LNCaP clone FGC (cell line): ENCODE measurements at places on chromosomes 2 and 18.

DNA sequence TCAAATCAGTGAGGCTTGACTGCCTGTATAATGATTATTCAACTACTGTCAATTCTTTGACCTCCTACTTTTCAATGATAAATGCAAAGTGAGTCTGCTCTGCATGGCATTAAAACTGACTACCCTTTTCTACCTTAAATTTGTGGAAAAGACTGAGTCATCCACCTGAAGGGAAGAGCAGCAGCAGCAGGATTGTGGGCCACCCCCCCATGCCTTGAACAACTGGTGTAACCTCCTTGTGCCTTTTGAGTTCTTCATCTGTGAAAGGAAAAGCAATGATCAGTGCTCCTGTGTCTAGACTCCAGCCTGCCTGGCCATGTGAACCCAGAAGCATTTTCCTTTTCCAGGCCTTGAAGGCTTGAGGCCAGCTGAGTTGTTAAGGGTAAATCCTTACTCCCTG lies 102.9 kb downstream of the OSR1 start:
- no peak for DNase-seq

DNA sequence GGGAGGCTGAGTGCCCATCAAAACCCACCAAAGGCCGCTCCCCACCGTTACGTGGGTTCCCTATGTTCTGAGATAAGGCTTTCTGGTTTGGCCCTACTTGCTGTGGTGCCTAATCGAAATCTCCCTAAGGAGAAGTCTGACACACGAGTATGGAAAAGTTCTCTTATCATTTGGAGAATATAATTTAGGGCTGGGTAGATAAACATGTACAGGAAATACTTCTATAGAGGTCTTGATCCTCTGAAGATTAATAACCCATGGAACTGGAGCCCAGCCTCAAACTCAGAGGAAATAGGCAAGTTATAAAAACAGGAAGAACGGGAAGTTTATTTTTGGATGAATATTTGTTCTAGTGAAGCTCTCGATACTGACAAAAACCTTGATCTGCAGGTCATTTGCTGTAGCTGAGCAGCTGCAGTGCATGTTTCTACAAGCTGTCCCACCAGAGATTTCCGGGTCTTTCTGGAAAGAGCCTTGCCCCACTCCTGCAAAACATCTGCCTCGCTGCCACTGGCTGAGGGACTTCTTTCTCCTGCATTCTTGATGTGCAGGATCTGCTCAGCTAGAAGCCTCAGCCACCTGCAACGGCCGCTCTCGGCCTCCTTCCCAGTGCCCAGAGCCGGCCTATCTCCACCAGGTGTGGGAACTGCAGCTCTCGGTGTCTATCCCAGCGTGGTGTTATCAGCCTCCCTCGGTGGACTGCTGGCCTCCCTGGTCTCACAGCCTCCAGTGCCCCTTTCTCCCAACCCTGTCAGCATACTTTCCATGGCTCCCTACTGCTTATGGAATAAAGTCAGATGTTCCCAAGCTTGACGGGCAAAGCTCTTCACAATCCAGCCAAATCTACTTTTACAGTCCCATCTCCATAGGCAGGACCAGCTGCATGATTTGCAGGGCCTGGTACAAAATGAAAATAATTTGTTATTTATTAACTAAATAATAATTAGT lies 48.6 kb downstream of the SPRED2 start:
- no peak for DNase-seq

GRCh38 chr2:198293281-198293680 lies 488.9 kb downstream of the PLCL1 start:
- DNase-seq: no peak

- no peak for DNase-seq
Observed at GRCh38 chr18:1488957-1489356, 584.3 kb downstream of the ADCYAP1 start.

- no peak for DNase-seq
Observed at GRCh38 chr2:230152334-230152733, 67.5 kb downstream of the SP110 start.

- no peak for DNase-seq
Observed at GRCh38 chr18:41905786-41906527, 49.1 kb upstream of the PIK3C3 start.

DNA sequence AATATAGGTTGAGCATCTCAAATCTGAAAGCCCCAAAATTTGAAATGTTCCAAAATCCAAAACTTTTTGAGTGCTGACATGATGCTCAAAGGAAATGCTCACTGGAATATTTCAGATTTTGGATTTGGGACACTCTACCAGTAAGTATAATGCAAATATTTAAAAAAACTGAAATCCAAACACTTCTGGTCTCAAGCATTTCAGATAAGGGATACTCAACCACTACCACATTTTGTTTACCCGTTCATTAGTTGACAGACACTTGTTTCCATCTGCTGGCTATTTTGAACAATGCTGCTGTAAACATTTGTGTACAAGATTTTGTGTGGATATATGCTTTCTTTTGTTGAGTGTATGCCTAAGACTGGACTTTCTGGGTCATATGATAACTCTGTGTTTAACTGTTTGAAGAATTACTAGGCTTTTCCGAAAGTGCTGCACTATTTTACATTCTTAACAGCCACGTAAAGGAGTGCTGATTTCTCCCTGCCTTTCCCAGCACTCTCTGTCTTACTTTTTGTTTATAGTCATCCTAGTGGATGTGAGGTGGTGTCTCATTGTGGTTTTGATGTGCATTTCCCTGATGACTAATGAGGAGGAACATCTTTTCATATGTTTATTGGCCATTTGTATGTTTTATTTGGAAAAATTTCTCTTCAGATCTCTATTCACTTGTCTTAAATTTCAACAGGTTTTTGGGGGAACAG lies 19.5 kb upstream of the DCDC2C start:
- no peak for DNase-seq

DNA sequence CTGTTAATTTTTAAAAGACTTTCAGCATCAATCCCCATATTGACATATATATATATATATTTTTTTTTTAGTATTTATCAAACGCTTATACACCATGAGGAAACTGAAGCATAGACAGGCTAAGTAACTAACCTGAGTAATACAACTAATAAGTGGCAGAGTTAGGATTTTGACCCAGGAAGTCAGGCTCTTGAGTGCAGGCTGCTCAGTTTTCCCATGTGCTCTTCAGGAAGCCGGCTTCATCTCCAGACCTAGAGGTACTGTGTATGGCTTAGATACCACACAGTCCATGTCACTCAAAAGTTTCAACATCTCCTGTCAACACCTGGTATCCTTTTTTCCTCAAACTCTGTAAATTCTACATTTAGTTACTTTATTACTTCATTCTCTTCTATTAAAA lies 841.7 kb upstream of the ACVR2A start:
- no peak for DNase-seq

- no peak for DNase-seq
Observed at GRCh38 chr18:46174342-46175041, 70.3 kb downstream of the HAUS1 start.

- no peak for DNase-seq
Observed at GRCh38 chr2:139078376-139078775, 298.2 kb upstream of the NXPH2 start.

DNA sequence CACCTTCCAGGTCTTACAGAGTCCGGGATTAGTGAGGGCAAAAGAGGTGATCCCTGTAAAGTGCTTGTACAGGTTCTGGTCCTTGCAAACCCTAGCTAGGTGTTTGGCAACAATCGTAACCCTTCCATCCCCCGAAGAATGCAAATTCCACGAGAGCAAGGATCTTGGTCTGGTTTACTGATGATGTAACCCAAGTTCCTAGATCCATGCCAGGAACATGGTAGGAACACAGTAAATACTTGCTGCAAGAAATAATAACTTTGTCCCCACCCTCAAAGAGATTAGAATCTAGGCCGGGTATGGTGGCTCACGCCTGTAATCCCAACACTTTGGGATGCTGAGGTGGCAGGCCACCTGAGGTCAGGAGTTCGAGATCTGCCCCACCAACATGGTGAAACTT lies 6.8 kb upstream of the NEU2 start:
- no peak for DNase-seq

DNA sequence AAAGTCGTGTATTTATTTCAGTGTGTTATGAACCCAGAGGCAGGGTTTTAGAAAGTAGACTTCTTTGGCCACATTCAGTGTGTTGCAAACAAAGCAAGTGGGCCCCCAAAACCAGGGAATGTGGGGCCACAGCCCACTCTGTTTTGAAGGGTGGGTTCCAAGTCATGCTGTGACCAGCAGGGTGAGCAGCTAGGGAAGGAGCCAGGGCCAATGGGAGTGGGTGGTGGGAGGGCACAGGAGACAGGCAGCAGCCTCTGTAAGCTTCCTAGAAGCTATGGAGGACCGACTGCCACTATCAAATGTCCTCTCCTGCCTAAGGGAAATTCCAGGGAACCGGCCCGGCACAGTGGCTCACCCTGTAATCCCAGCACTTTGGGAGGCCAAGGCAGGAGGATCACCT lies 50.4 kb upstream of the LYPD1 start:
- no peak for DNase-seq

- no peak for DNase-seq
Observed at GRCh38 chr18:10690366-10690765, 164.5 kb downstream of the NAPG start.

DNA sequence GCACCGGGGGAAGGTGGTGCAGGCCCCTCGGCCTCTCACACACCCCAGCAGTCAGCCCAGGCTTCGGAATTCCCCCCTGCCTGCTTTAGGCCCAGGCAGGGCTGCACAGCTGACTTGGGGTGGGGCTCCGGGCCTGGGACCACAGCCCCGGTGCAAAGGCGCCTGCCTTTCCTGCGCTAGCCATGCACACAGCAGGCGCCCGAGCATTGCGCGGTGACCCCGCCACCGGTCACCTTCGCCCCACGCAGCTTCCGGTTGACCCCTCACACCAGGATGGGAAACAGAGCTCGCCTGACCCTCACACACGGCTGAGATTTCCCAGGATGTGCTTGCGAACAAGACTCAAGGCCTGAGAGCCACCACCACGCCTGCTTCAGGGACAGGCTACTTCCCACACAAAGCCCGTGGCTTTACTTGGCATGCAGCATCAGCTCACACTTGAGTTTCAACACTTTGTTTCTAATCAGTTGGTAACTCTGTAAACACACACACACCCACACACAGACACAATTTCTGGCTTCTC lies 46.0 kb downstream of the SLC66A2 start:
- no peak for DNase-seq

- no peak for DNase-seq
Observed at GRCh38 chr2:30219886-30220875, 11.2 kb upstream of the LBH start.

DNA sequence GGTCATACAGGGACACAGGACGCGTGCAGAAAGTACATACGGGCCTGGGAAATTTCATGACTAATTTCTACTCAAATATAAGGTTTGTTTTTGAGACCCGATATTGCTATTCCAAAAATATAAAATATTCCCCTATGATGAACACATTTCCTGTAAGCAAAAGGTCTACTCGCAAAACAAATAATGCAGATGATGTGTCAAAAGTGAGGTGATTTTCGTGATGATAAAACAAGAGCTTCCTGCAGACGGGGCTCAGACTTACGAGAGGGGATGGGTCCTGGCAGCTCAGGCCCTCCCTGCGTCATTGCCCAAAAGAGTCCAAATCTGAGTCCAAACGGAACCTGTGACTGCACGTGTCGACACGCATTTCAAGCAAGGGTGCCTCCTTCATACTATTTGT lies 62.7 kb downstream of the MBP start:
- DNase-seq: no peak

DNA sequence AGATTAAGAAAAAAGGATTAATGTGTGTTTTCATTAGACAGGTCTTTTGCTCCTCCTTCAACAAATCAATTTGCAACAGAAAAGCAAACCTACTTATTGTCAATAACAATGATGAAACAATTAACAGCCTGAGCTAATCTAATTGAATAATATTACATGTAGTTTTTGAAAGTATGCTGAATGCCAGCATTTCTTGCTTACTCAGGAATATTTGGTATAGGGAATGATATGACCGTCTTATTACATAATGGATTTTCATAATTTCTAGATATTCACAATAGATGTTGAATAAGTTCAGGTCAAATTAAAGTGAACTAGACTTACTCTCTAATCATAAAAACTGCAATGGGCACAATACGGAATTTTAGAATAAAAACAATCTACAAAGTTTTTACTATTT lies 1493.8 kb upstream of the NXPH2 start:
- DNase-seq: no peak

DNA sequence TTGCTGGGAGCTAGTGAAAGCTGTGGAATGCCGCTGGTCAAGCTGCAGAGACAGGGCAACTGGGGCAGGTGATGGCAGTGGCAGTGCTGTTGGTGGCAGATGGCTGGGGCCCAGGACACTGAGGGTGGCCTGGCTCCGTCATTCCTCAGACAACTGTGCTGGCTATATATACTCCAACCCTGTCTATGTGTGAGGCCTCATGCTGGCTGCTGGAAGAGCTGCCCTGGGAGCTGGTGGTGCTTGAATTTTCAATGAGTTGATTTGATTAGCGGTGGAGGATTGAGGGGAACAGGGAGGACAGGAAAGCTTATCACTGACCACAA lies 66.5 kb upstream of the TMEM200C start:
- no peak for DNase-seq

DNA sequence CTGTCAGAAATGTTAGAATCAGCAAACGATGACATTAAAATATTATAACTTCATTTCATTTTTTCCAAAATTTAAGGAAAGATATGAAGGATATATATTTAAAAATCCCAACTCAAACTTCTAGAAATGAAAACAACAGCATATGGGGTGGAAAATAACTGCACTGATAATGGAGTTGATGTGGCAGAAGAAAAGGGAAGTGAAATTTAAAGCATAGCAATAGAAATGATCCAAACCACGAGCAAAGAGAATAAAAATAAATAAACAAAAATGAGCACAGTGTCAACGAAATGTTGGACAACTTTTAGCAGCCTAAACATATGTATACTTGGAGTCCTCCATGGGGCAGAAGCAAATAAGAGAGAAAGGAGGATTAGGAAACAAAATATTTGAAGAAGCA lies 280.2 kb downstream of the KCNJ3 start:
- DNase-seq: no peak

- no peak for DNase-seq
Observed at GRCh38 chr18:72868585-72869225, 918 bp upstream of the NETO1 start.

DNA sequence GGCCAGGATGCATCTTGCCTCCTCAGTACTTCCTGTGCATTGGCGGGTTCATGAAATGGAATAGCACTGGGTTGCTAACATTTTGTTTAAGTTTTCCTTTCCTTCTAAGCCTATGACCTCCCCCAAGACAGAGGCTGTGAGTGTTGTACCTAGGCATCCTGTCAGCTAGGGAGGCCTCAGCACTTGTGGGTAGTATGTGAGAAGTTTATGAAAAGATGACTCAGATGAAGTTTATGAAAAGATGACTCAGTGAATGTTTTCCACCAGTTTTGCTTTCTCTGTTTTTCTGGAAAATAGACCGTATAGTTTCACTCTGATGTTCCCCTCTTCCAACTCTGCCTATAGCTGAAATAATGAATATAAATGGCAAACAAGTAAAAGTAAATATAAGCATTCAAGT lies 412.9 kb downstream of the TMEM182 start:
- no peak for DNase-seq

GRCh38 chr2:96616128-96616527 lies 22.0 kb downstream of the KANSL3 start:
- no peak for DNase-seq

GRCh38 chr2:100193291-100193710 lies 50.9 kb upstream of the AFF3 start:
- DNase-seq: no peak

GRCh38 chr2:26243470-26244308 lies 743 bp downstream of the HADHA start:
- DNase-seq: no peak
